ENCODE measurements at places on chromosomes 1 and 21.

- DNase-seq = no peak
Observed at GRCh38 chr1:174023440-174023839, 1.3 kb upstream of the RC3H1 start.

GRCh38 chr21:28923439-28923975, 69.2 kb downstream of the LTN1 start:
- DNase-seq = no peak

DNA sequence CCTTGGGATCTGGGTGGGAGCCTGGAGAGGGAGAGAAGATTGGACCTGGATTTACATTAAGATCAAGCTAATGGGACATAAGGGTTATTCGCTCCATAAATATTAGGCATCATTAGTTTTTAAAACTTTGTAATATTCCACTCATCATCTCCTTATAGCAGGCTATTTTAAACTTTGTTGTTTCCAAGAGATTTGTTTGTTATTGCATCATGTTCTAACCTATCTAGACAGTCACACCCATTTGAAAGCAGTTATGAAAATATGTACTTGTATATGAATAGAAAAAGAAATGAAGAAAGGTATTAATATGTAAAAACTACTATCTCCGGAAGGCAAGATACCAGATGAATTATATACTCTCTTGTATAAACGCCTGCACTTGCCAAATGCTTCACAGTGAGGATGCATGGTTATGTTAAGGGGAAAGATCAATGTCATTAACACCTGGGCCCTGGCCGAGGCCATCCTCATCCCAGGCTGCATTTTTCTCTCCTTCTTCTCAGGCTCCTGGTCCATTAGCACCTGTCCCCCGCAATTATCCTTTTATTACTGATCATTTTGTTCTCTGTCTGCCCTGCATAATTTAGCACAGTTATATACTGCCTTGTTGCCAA, 468.2 kb downstream of the MATN1 start:
- DNase-seq = no peak

DNA sequence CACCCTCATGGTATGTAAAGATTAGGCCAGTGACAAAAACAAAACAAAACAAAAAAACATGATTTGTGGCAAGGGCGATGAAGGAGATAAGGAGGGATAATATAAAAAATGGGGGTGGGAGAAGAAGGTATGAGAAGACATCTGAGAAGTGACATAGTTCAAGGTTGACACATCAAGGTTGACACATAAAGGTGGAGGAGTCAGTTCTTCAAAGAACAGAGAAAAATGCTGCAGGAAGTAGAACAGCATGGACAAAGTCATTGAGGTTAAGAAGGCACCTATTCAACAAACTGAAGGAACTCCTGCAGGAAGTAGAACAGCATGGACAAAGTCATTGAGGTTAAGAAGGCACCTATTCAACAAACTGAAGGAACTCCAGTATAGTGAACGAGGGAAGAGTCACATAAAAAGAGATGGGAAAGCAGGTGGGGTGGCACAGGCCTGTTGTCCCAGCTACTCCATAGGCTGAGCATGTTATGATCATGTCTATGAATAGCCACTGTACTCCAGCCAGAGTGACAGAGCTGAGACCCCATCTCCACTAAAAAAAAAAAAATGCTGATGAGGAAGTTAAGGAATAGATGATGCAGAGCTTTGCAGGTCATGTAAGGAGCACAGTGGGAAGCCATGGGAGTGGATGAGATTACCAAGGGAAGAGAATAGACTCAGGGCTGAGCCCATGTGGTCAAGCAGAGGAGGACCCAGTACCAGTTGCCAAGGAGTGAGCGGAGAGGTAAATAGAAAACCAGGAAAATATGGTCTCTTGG, 101.5 kb downstream of the ZFYVE9 start:
- DNase-seq = no peak

GRCh38 chr1:23370330-23370708, 683 bp upstream of the ZNF436 start:
- no peak for DNase-seq

DNA sequence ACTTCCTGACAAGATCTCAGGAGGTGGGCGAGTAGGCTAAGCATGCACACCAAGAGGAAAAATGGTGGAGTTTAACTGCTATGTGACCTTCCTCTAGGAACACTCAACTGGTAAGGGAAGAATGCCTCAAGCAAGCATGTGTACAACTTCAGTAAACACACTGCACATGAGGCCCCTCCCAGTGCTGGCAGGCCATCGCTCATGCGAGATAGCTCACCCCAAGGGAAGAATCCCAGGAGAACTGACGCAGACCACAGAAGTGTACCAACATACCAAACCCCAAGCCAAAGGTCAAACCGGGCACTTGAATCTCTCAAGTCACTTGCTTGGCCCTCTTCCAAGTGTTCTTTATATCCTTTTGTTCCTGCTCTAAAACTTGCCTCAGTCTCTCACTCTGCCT, 40.5 kb upstream of the GALNT2 start:
- no peak for DNase-seq

- no peak for DNase-seq
Observed at GRCh38 chr1:202376247-202376646, 27.7 kb downstream of the PPP1R12B start.

- no peak for DNase-seq
Observed at GRCh38 chr1:177021687-177022086, 142.8 kb downstream of the ASTN1 start.

DNA sequence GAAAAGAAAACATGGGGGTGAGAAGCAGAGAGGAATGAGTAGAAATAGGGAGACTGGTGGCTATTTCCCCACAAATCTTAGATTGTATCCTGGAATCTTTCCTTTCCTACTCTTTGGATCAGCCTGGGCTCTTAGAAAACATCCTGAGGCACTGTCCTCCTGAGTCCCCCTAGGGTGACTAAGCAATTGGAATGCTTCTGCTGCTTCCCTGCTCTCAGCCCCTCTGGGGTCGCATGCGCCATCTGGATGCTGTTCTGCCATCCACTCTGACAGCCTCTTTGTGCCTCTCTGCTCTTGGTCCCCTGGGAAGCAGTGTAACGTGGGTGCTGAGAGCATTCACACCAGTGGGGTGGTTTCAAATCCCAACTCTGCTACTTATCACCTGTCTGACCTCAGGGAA, 443.0 kb downstream of the SIPA1L2 start:
- no peak for DNase-seq

- DNase-seq = no peak
Observed at GRCh38 chr1:205294175-205294917, 27.2 kb downstream of the NUAK2 start.

- no peak for DNase-seq
Observed at GRCh38 chr1:228938537-228938901, 203.2 kb downstream of the RHOU start.

- no peak for DNase-seq
Observed at GRCh38 chr1:7012461-7012924, 227.2 kb downstream of the CAMTA1 start.

Data from anterior cingulate cortex (tissue), 58 donors.